Stimulated activated CD4-positive, alpha-beta T cell treated with anti-CD3 and anti-CD28 coated beads, TNF-alpha, amount 100 ng/mL, for 48 hours (primary cell): ENCODE measurements at places on chromosomes 12 and 14.

DNA sequence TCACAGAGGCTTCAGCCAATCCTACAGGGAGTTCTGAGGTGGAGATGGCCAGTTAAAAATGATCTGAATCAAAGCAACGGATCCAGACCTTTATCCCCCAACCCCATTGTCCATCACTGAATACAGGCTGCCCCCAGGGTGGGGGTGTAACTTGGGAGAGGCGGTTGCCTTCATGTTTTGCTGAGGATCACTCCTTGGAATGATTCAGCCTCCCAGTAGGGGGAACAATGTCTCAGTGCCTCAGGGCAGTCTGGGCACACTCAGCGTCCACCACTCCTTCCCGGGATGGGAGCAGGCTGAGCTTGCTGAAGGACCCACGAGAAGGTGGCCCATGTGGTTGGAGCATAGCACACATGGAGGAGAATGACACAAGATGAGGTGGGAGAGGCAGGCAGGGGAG is 60.2 kb downstream of the RFX4 start:
- no peak for DNase-seq

GRCh38 chr12:47808050-47808449 is 11.7 kb downstream of the HDAC7 start:
- peak; percentile 64 for DNase-seq

DNA sequence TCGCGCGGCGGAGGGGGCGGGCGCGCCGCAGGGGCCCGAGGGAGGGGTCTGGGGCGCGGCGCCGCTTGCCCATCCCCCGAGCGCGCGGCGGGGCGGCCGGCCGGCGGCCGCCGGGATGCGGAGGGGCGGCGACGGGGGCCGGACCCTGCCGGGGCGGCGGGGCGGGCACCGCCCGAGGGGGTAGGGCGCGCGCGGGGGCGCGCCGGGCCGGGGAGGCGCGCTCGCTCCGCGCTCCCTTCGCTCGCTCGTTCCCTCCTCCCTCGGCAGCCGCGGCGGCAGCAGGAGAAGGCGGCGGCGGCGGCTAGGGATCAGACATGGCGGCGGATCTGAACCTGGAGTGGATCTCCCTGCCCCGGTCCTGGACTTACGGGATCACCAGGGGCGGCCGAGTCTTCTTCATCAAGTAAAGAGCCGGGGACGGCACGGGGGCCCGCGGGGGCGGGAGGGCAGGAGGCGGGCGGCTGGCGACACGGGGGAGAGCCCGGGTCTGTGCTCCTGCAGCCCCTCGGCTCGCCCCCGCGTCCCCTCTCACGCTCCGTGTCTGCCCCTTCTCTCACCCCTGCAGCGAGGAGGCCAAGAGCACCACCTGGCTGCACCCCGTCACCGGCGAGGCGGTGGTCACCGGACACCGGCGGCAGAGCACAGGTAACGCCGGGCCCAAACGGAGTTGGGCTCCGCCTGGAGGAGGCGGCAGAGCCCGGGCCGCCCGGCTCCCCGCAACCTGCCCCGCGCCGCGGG is at the start of gene PLEKHA5:
Gene PLEKHA5, plus strand, starts transcription at position 248 of the 738 bp plus-strand sequence. Its CDS starts 67 bp downstream, at position 315.
- no peak for DNase-seq

GRCh38 chr14:80587096-80587724 is 354.3 kb downstream of the CEP128 start:
- DNase-seq, result peak; percentile 1

DNA sequence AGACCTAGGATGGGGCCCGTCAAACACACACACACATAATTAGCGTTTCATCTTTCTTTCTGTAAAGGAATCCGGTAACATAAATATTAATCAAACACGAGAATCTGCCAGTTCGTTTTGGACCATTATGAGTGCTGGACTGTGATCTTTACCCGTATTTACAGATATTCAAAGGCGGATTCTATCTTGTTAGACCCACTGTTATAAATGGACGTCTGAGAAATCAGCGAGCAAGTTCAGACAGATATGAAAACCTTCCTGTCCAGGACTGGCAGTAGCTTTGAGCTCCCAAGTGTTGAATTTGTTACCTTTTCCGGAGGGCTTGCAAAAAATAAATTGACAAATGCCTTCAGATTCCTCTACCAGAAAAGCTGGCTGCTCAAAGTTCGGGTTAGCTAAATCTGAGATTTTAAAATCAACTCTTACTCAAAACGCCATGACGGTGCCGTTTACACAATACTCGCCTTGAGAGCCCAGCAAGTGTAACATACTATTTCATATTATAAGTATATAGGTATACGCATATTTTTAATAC is 27.6 kb downstream of the BCL11B start:
- no peak for DNase-seq

DNA sequence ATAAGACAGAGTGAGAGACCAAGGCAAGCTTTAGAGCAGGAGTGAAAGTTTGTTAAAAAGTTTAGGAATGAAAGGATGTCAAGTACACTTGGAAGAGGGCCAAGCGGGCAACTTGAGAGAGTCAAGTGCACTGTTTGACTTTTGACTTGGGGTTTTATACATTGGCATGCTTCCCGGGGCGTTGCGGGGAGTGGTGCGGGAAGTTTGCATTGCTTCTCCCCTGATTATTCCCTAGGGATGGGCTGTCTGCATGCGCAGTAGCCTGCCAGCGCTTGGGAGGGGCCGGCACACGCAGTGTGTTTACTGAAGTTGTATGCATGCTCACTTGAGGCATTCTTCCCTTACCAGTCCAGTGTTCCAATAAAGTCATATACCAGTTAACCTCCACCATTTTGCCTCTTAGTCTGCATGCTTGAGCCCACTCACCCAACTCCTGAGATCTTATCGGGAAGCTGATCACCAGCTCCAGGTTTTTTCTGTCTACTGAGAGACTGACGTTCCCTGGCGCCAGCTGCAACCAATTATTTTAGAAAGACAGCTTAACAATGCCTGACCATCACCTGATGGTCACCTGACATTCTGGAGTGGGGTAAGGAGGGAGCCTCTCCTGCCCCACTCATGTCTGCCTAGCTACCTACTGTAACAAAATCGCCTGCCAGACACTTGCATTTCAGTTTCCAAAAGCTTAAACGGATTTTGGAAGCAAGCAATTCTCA is 53.2 kb downstream of the DACT1 start:
- DNase-seq, result no peak

DNA sequence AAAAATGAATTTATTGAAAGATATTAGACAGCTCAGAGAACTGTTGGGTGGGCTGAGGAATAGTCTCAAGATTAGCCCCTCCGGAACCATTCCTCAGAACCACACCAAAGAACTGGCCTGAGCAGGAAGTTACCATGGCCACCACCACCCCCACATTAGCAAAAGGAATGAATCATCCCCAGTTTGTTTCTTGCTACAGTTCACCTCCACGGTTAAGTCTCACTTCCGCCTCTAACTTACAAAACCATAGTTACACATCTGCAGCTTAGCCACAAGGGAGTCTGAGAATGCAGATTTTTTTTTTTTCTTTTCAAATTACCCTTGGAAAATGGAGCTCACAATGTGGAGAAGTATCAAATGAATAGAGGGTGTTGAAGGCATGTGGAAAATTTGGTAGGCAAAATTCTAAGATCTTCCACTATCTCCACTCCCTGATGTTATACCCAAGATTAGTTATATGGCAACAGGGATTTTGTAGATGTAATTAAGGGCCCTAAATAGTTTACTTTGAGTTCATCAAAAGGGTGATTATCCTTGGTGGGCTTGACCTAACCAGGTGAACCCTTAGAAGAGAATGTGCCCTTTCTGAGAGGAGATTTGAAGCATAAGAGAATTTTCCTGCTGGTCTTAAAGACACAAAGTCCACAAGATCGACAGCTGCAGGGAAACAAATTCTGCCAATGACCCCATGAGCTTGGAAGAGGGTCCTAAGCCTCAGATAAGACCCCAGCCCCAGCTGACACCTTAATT is 129.8 kb upstream of the KRR1 start:
- DNase-seq, result no peak

DNA sequence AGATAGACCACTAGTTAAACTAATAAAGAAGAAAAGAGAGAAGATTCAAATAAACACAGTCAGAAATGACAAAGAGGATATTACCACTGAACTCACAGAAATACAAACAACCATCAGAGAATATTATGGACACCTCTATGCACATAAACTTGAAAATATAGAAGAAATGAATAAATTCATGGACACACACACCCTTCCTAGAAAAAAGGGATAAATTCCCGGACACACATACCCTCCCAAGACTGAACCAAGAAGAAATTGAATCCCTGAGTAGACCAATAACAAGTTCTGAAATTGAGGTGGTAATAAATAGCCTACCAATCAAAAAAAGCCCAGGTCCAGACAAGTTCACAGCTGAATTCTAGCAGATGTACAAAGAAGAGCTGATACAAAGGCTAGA is 187.9 kb downstream of the SEC23A start:
- DNase-seq, result no peak

GRCh38 chr14:34184126-34184525 is 233.3 kb upstream of the EGLN3 start:
- no peak for DNase-seq

GRCh38 chr12:82517027-82517426 is 158.7 kb downstream of the METTL25 start:
- DNase-seq, result no peak

- DNase-seq, result no peak
Observed at GRCh38 chr12:128603573-128604115, 220.1 kb downstream of the SLC15A4 start.

GRCh38 chr14:90303473-90303872 is 28.3 kb downstream of the NRDE2 start:
- no peak for DNase-seq

GRCh38 chr12:42234970-42235369 is 3.1 kb downstream of the YAF2 start:
- DNase-seq, result no peak

GRCh38 chr12:132185705-132186104 is 41.4 kb downstream of the NOC4L start:
- DNase-seq, result no peak

GRCh38 chr14:76373456-76373855 is 2.5 kb upstream of the ESRRB start:
- DNase-seq, result no peak

- no peak for DNase-seq
Observed at GRCh38 chr12:70540996-70541395, 96.2 kb downstream of the PTPRB start.

DNA sequence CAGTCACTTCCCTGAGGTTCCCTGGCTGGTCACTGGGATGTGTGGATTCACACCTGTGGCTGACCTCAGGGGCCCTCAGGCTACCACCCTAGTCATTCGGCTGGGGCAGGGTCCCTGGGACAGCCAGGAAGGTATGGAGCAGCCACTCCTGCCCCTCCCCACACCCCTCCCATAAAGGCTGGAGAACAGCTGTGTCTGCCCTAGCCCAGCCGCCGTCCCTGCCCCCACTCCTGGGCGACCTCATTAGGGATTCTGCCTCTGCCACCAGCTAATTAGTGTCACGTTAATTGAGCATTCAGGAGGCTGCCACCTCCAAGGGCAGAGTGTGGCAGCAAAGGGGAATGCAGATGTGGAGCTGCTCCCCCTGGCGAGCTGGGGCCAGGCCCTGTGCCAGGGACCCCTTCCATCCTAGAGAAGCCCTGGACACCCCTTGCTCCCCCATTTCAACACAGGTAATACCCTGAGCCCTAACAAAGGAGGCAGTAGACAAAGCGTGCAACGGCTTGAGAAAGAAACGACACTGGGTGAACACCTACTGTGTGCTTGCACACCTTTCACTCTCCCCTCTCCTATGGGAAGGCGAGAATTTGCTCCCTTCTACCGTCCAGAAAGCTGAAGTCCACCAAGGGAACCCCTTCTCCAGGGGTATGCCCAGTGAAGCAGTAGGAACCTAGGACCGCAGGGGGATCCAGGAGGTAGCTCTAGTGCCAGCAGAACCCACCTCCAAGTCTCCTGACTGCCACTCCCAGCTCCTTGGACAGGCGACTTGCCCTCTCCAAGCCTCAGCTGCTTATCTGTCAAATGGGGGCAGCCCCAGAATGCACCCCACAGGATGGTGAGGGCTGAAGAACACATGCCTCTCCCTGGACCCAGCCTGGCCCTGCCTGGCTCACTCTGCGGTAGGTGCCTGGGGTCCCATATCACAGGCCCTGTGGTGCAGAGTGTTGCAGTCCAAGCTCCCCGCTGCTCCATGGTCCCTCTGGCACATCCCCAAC is 45.1 kb downstream of the FAM222A start:
- no peak for DNase-seq

DNA sequence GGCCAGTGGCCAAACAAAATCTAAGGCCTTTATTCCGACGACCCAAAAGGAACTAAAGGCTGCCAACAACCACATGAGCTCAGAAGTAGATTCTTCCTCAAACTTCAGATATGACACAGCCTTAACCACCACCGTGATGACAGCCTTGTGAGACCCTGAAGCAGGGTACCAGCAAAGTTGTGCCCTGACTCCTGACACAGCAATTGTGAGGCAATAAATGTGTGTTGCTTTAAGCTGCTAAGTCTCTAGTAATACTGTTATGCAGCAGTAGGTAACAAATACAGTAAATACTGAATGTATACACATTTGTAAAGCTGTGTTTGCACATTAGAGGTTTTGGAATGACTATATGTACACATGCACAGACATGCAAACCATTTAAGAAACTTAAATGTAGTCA is 10.7 kb upstream of the SLC6A13 start:
- no peak for DNase-seq

GRCh38 chr12:60872219-60872618 is 1276.4 kb downstream of the SLC16A7 start:
- DNase-seq, result no peak

GRCh38 chr12:10612984-10613348 is 443 bp downstream of the MAGOHB start:
- no peak for DNase-seq

DNA sequence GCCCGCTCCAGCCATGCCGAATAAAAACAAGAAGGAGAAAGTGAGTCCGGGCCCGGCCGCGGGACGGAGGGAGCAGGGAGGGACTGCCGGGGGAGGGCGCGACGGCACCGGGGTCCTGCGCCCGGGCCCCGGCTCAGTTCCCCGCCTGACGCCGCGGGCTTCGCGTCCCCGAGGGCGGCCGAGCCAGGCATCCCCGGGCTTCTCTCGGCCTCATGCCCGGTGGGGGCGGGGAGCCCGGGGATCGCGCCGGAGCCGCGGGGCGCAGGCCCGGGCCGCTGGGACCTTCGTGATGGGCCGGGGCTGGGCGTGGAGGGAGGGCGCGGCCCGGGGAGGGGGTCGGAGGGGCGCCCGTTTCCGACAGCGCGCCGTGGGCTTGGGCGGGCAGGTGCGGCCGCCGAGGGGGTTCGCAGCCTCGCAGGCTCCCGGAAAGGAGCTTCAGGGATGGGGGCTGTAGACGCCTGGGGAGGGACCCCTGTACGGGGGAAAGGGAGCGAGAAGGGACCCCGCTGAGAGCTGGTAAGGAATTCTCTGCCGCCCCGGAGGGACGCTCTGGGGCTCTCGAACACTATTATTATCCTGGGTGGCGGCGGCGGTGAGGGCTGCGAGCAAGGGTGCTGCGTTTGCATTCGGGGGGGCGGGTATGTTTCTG is 496 bp downstream of the PPP2R5C start:
- no peak for DNase-seq

GRCh38 chr12:97939156-97939555 is 476.6 kb downstream of the RMST start:
- DNase-seq, result no peak

- DNase-seq, result no peak
Observed at GRCh38 chr12:111320258-111321050, 48.4 kb downstream of the PHETA1 start.

GRCh38 chr12:56602239-56602638 is 27.9 kb downstream of the BAZ2A start:
- DNase-seq, result no peak

GRCh38 chr14:97441740-97442362 is 644.7 kb downstream of the VRK1 start:
- no peak for DNase-seq
